ENCODE measurements at places on chromosomes 5 and 9.

- DNase-seq, result no peak
These were observed 105.7 kb upstream of the ADAMTSL1 start for GRCh38 chr9:18368206-18368605.

DNA sequence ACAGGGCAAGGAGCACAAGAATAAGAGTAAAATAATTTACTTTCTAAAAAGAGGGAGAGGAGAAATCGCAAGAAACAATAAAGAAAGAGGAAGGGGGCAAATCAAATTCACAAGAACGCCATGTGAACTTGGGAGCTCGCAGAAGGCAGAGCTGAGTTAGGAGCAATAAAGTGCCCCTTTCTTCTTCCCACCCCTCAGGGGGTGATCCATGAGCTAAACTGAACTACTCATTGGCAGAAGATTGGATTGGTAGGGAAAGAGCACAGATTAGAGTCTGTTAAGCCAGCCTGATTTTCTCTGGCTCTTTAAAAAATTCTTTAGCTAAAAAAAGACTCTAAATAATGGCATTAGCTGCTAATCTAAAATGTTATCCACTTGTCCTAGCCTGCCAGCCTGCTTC is 307.5 kb downstream of the EBF1 start:
- DNase-seq, result no peak

GRCh38 chr5:179777909-179778308 is 15.9 kb upstream of the LTC4S start:
- DNase-seq, result no peak

GRCh38 chr5:174189654-174190541 is 144.4 kb downstream of the NSG2 start:
- no peak for DNase-seq

DNA sequence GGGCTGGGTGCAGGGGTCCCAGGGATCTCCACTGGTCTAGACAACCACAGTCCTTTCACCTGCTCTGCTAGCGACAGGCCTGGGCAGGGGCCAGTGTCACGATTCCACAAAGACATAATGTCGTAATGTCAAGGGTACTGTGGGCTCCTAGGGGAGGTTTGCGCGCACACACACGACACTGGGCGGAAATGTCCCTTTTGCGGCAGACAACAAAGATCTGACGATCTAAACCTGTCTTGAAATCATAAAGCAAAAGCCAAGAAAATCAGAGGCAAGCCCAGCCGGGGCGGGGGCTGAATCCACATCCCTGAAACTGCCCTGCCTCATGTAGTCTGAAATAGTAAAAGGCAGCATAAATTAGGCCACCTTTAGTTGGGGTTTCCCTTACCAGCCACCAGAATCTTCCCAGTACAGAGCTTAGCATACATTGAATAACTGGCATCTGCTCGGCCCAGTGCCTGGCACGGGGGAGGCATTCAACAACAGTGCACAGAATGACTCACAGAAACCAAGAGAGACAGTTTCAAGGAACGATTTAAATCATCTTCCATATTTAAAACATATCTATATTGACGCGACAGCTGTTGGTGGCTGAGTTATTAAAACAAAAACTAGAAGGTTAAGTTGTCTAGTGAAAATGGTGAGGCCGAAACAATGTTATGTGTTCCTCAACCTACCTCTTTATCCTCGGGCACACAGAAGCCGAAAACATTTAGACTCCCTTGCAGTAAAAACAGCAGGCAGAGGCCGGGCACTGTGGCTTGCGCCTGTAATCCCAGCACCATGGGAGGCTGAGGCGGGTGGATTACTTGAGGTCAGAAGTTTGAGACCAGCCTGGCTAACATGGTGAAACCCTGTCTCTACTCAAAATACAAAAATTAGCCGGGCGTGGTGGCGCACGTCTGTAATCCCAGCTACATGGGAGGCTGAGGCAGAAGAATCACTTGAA is 151.0 kb downstream of the MYO10 start:
- no peak for DNase-seq

Measured in DMS79 treated with DMSO at 0.1 percent for 48 hours (cell line).